ENCODE measurements at places on chromosomes 16 and 17. TPM values are rescaled to one million over a fixed set of nuclear protein-coding genes. Genes with fewer than 3 reads are reported as not detected.

GRCh38 chr17:8015236-8015956, 13.0 kb downstream of the GUCY2D start:
- no peak for DNase-seq
- peaks cover 29% of the 10 kb centered on the region for H3K27me3 ChIP-seq
- peaks cover 11% of the 10 kb centered on the region for H3K36me3 ChIP-seq
- H3K4me3 ChIP-seq = peak overlapping the region; percentile 72

DNA sequence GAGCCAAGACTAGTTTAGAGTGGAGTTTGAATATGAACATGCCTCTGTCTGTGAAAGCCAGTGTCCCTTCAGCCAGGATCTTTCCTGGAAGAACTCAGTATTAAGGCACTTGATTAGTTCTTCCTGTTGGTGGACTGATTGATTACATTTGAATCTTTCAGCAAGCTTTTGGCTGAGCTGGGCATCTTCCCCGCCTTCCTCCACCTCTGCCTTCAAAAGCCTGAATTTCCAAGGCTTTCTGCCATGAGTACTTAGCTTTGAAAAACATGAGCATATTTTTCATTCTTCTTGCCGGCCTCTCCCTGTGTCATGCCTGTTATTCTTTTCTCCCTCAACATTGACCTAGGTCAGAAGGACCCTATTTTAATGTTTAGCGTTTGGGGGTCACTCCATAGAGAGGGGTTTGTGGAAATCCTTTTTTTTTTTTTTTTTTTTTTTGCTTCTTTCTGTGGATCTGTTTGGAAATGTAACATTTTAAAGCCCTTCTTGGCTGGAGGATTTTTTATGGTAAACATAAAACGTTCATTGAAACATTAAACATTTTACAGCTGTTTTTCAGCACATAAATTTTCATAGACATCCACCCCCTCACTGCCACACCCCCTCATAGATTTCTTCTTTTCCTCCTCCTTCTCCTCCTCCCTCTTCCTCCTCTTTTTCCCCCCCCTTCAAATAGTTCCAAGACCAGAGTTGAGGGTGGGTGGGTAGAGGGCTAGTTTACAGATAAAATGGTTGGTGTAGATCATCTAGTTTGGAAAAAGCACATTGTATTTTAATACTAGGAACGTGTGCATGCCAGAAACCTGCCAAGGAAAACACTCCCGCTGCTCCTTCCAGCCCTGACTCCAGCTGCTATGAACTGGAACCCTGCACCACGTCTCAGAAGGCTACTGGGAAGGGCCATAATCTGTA, 645.9 kb downstream of the WWOX start:
- no peak overlapping the region for H3K27ac ChIP-seq
- H3K27me3 ChIP-seq = no peaks in the 10 kb centered on the region
- H3K4me1 ChIP-seq = no peaks in the 10 kb centered on the region
- no peak for DNase-seq

The BLTP2 gene
- total RNA-seq = 160 TPM

The NOD2 gene
- 1.1 TPM for total RNA-seq

- H3K36me3 ChIP-seq = no peaks in the 10 kb centered on the region
- no peak overlapping the region for H3K4me3 ChIP-seq
- H3K27ac ChIP-seq = no peak overlapping the region
- no peaks in the 10 kb centered on the region for H3K27me3 ChIP-seq
- no peaks in the 10 kb centered on the region for H3K4me1 ChIP-seq
Measured at GRCh38 chr16:71493213-71493612, 4.1 kb upstream of the ZNF19 start.

GRCh38 chr16:51306116-51306515, 155.0 kb upstream of the SALL1 start:
- no peak overlapping the region for H3K27ac ChIP-seq
- H3K4me3 ChIP-seq = no peak overlapping the region
- H3K36me3 ChIP-seq = no peaks in the 10 kb centered on the region
- DNase-seq = no peak
- no peaks in the 10 kb centered on the region for H3K27me3 ChIP-seq
- peaks cover 8% of the 10 kb centered on the region for H3K4me1 ChIP-seq

DNA sequence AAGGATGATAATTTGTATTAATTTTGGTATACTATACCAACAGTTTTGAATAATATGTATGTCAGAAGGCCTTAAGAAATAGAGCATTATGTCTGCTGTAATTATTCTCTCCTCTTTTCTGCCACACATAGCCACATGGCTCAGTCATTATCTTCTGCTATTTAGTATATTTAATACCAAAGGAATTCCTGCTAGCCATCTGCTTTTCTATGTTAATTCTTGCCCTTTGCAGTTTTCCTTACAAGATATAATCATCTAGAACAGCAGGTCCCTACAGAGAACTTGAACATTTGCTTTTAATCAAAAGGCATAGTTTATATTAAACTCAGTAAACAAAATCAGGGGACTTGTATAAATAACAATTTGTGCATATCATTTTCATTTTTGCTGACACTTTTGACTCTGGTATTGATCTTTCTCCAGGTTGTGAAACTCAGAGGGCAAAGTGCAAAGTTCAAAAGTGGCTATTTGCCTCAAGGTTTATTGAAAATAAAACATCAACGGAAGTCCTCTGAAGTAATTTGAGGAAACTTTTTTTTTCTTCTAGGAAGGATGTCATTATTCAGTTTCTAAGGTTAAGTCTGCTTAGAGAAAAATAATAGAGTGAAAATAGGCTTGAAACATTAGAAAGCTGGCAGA, 702.0 kb downstream of the KCNJ2 start:
- H3K27ac ChIP-seq = no peak overlapping the region
- no peak overlapping the region for H3K4me3 ChIP-seq
- no peaks in the 10 kb centered on the region for H3K27me3 ChIP-seq
- DNase-seq = no peak
- no peaks in the 10 kb centered on the region for H3K4me1 ChIP-seq

GRCh38 chr16:14420721-14421488, 209.2 kb downstream of the PARN start:
- no peaks in the 10 kb centered on the region for H3K4me1 ChIP-seq
- no peaks in the 10 kb centered on the region for H3K27me3 ChIP-seq
- H3K4me3 ChIP-seq = no peak overlapping the region
- H3K27ac ChIP-seq = no peak overlapping the region
- no peaks in the 10 kb centered on the region for H3K36me3 ChIP-seq
- DNase-seq = no peak

The CFAP97D1 gene
- not detected for total RNA-seq

The TRPV3 gene
- total RNA-seq = 0.38 TPM

DNA sequence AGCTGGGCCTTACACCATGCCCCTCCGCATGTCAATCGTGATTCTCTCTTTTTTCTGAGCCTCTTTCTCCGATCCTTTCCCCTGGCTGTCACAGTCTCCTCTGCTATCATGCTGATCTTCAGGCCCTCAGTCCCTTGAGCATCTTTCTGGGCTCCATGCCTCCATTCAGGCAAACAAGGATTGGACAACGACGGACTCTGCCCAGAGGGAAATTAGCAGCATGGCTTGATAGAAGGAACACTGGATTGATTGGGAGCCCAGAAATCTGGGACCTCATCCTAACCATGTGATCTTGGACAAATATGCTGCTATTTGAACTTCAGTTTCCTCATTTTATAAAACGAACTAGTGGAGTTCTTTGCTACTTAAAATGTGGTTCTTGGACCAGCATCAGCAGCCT, 19.6 kb upstream of the PHF12 start:
- peaks cover 10% of the 10 kb centered on the region for H3K4me1 ChIP-seq
- no peaks in the 10 kb centered on the region for H3K36me3 ChIP-seq
- no peak overlapping the region for H3K27ac ChIP-seq
- H3K27me3 ChIP-seq = peaks cover 68% of the 10 kb centered on the region

The GAN gene
- total RNA-seq = 22.0 TPM

GRCh38 chr17:59107306-59107670, 608 bp upstream of the TRIM37 start:
- no peaks in the 10 kb centered on the region for H3K4me1 ChIP-seq
- peaks cover 26% of the 10 kb centered on the region for H3K36me3 ChIP-seq
- H3K27ac ChIP-seq = peak overlapping the region; percentile 81
- H3K27me3 ChIP-seq = no peaks in the 10 kb centered on the region

DNA sequence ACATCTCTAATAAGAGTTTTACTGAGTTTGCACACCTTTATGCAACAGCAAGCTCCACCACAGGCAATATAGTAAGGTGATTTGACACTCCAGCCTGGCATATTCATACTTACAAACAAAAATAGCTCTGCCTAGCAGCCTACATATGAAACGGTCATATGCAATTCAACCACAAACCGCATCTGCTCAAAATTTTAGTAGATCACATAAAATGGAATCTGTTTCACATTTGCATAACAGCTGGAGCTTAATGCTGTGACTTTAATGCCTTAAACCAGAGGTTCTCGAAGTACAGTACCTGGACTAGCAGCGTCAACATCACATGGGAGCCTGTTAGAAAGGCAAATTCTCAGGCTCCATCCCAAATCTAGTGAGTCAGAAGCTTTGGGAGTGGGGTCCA, 578.4 kb downstream of the CDH11 start:
- no peaks in the 10 kb centered on the region for H3K27me3 ChIP-seq
- H3K4me1 ChIP-seq = no peaks in the 10 kb centered on the region
- H3K27ac ChIP-seq = no peak overlapping the region
- no peak for DNase-seq
- H3K4me3 ChIP-seq = no peak overlapping the region
- H3K36me3 ChIP-seq = no peaks in the 10 kb centered on the region

The NPIPA7 gene
- total RNA-seq = 9.5 TPM

GRCh38 chr17:77116371-77116860, 24.4 kb upstream of the SEC14L1 start:
- no peak overlapping the region for H3K27ac ChIP-seq
- no peak overlapping the region for H3K4me3 ChIP-seq
- no peaks in the 10 kb centered on the region for H3K4me1 ChIP-seq

Data from Calu3 (cell line).